Skin of body (tissue), 3 donors: ENCODE measurements at places on chromosomes 3 and 15. TPM values are rescaled to one million over a fixed set of nuclear protein-coding genes. Genes with fewer than 3 reads are reported as not detected.
A peak's percentile ranks its signal among the peaks of the same experiment; 100 is the strongest.

GRCh38 chr3:75248974-75249373 is 415.2 kb upstream of the FRG2C start:
- no peak for DNase-seq

- peak; percentile 60 for DNase-seq
These were observed 310.0 kb upstream of the UBE2E2 start for GRCh38 chr3:22893101-22893500.

DNA sequence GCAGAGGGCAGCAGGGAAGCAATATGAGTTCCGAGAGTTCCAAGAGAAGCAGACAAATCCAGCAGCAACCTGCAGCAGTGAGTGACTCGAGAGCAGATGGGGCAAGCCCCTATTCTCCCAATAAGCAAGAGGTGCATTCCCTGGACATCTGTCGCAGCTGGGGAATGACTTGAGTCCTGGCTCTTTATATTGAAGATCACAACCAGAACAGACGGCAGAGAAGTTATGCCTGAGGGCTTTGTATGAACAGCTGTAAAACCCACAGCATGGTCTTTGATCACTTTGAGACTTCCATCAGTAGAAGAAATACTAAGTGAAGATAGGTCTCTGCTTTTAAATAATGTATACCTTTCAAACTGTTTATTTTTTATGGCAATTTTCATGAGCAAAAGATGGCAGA is 23.6 kb upstream of the C3orf22 start:
- DNase-seq = no peak

- no peak for DNase-seq
These were observed 106.0 kb downstream of the KLHL25 start for GRCh38 chr15:85688711-85689110.

The CORO2B gene
- total RNA-seq = 2.4 TPM

GRCh38 chr3:167940241-167940640 is 155.5 kb downstream of the GOLIM4 start:
- DNase-seq = no peak
